ENCODE measurements at places on chromosomes 6 and 20.

- no peak for DNase-seq
These were observed 949 bp downstream of the TXLNB start for GRCh38 chr6:139290787-139291311.

DNA sequence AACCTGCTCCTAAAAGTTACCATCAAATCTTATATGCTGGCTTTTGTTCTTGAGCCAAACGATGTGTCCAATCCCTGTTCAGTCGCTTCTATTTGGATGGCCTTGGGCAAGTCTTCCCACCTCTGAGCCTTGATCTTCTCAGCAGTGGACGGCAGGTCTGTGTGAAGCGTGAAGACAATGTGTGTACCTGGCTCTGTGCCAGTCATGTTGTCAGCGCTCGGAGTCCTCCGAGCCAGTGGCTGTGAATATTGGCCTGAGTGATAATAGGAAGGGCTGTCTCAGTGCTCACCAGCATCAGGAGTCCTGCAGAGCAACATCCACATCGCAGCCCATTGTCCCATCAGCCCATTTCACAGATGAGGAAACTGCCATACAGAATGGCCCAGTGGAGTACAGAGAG lies 219.0 kb downstream of the CDC5L start:
- DNase-seq = peak; percentile 0

GRCh38 chr6:97427648-97428047 lies 144.6 kb upstream of the MMS22L start:
- DNase-seq = no peak

DNA sequence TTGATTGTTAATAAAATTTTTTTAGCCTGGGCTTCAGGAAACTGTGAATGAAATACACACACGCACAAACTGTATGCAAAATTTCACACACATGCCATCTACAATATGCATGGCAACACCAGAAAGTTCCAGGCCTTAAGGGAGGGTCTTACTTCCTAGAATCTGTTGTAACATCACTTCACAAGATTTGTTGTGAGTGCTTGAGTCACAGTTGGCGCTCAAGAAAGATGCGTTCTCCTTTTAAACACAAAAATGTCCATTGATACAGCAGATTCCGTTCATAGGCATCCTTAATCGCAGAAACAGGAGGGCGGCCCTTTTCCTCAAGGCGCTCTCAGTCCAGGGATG lies 485 bp upstream of the RTF2 start:
- no peak for DNase-seq

DNA sequence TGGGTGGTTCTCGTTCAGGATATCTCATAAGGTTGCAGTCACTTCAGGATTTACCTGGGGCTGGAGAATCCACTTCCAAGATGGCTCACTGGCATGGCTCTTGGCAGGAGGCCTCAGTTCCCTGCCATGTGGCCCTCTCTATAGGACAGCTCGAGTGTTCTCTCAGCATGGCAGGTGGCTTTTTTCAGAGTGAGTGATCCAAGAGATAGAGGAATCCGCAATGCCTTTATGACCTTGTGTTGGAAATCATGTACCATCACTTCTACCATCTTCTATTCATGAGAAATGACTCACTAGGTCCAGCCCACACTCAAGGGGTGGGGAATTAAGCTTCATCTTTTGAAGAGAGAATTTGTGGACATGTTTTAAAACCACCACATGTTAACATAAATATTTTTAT lies 37.8 kb downstream of the PPP1R16B start:
- no peak for DNase-seq

DNA sequence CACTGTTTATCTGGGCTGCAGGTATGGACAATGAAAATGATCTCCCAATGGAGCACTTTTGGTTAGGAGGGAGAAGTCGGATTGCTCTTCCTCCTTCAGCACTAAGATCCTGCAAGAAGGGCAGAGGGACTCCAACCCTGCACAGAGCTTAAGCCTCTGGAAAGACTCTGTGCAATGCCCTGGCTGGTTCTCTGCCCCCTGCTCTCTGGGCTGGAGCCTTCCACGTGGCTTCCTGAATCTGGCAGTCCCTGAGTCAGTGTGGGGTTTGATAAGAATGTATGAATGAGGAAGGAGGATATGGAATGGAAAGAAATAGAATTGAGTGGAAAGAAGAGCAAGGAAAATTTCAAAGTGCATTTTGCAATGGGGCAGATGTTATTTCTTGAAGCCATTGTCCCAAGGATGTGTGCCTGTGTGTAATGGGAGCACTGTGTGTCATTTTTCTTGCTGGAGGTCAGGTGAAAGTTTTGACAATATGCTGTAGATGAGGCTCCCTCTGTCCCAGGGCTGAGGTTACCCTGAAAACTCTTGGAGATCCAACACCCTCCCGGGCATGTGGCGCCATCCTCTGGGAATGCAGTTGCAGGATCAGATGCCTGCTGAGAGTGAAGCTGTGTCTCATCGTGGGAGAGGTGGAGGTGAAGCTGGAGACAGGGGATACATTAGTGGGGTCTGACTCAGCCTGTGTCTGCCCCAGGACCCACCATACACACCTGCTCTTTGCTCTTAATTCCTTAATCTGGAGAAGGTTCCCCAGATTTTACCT lies 16.3 kb upstream of the CST9L start:
- DNase-seq = no peak

DNA sequence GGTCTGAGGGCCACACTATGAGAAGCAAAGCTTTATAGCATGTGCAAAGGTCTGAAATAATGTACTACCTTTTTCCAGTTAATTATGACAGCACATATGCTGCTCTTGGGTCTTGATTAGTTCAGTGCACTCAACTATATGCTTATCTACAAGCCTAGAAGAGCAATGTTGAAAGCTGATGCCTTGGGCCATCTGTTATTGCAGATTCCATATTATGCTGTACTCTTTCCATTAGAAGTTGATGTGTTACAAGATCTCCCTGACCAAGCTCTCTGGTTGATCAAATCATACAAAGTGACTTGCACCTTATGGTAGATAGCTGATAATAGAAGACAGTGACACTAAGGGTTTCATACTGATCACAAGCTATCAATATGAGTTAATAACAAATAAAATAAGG lies 327.3 kb downstream of the FRK start:
- no peak for DNase-seq

DNA sequence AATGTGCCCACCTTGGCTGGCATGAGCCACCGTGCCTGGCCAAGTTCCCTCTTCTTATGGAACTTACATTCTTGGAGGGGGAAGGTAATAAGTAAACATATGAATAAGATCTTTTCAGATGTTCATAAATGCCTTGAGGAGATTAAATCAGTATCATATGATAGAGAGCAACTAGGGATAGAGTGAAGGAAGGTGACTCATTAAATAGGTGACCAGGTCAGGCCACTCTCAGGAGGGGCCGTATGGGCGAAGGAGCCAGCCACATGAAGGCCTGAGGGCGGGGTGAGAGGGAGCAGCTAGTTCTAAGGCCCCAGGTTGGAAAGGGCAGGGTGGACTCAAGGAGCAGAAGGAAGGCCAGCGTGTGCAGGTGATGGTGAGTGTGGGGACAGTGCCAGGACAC lies 91.1 kb downstream of the UST start:
- no peak for DNase-seq

DNA sequence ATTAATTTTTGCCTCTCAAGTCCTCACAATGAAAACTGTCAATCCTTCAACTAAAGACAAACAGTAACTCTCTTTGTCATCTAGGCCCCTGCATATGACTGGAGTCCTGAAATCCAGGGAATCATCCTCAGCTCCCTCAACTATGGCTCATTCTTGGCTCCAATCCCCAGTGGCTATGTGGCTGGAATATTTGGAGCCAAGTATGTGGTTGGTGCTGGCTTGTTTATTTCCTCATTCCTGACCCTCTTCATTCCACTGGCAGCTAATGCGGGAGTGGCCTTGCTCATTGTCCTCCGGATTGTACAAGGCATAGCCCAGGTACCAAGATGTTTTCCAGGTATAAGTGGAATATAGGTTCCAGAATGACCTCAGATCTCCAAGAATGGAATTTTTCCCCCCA lies 15.4 kb downstream of the SLC17A4 start:
- peak; percentile 17 for DNase-seq

GRCh38 chr6:74137911-74138310 lies 441.9 kb downstream of the CD109 start:
- DNase-seq = no peak

DNA sequence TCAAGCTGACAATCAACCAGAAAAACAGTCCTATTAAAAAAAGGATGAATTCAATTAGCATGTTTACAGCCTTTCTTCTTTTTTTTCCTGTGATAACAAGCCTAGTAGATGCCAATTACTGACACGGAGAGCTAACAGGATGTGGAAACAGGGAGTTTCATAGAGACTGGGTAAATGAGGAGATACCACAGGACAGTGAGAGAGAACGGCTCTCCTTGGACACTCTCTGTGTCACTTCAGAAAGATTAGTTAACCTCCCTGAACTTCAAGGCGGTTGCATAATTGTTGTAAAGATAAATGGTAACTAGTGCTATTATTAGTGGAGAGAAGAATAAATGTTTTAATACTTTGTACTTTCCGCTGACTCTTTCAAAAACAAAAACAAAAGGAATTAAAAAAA lies 14.8 kb downstream of the SLC17A5 start:
- DNase-seq = no peak

DNA sequence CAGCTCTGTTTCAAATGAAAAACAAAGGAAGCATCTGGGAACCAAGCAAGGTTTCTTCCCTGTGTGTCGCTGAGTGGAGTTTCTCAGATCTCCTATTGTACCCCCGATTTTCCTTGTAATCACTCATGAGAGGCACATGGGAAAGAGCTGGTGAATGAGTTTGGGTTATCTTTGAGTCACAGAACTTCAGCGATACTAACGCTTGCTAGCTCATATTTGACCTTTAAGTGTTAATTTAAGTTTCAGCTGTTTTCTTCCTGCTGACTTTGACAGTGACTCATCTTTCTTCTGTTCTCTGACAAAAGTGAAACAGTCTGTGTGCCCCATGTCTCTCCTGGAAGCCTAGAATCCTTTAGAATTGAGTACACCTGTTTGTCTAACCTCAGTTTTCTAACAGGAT lies 261.1 kb upstream of the RGS17 start:
- no peak for DNase-seq

GRCh38 chr6:158002951-158003853 lies 21.5 kb downstream of the SYNJ2 start:
- no peak for DNase-seq

GRCh38 chr6:130432838-130433237 lies 67.0 kb downstream of the TMEM200A start:
- DNase-seq = no peak

GRCh38 chr6:36514554-36515456 lies 32.5 kb downstream of the STK38 start:
- DNase-seq = no peak

DNA sequence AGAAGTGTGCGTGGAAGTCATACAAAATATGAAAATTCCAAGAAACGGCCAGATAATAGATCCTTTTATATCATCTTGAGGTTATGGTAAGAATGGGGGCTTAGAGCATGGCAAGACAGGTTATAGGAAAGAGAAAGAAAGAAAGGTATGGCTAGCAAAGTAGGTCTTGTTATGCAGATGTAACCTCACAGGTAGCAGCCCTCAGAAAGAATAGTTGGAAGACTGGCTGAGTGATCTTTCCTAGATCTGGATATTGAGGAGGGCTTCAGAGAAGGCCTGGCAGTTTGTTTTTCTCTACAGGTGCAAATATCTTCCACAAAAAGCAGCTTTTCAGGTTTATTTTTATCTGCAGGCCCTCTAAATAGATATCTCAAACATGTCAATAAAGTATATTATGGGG lies 679.5 kb downstream of the KHDRBS2 start:
- no peak for DNase-seq

GRCh38 chr6:142026471-142026870 lies 106.3 kb upstream of the GJE1 start:
- no peak for DNase-seq

- no peak for DNase-seq
These were observed 9.1 kb downstream of the PKIB start for GRCh38 chr6:122619309-122619708.

- DNase-seq = no peak
These were observed 58.0 kb upstream of the ARHGAP18 start for GRCh38 chr6:129767776-129768485.

DNA sequence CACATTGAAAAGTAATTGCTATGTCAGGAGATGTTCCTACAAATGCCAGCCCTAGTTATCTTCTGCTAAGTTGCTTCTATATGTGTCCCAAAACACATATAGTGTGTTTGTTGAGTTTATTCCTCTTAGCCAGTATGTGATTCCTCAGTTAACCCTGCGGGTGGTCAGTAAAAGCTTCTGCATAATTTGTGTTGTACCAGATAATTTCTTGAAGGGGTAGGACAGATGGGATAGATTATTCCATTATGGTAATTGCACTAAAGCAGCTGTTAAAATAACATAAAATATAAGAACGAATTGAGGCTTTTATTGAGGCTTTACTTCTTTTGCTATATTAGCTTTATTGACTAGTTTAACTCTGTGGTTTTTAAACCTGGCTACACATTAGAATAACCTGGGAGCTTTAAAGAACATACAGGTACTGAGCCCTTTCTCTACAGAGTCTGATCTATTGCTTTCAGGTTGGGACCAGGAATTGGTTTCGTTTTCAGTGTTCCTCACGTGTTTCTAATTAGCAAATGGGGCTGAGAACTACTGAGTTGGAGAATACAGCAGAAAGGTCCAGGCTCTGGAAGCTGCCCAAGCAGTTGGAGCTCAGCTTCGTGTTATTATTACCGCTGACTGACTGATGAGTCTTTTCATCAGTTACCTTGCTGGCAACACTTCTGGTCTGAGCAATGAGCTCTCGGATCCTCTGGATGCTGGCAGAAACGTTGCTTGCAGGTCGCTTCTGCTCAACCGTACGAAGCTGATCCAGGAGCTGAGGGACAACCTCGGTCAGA lies 56.9 kb downstream of the FAM229B start:
- DNase-seq = peak; percentile 96

DNA sequence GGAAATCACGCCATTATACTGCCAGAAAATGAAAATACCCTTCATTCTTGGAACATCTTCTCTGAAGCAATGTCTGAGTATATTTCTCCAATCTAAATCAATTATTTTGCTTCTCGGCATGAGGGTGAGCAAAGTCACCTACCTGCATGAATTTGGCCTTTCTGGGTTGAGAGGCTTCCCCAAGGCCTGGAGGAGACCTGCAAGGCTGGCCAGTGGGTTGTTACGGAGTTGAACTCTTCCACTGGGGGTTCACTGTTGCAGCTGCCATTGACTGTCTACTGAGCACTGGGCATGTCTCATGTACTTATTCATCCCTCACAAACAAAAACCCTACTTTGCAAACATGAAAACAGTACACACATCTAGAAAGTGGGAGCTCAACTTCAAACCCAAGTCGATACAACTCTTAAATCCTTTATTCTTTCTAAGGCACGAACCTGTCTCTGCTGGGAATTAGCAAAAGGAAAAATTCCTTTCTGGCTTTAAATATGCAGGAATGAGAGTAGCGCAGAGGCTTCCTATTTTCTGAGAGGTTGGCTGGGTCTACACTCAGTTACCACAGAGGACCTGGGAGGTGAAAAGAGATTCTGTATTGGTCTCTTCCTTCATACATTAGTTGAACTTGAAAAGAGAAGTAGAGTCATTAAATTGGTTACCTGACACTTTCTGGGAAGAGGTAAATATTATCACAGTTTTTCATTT lies 87.6 kb upstream of the SGK1 start:
- DNase-seq = no peak

GRCh38 chr20:39504710-39505094 lies 542.6 kb downstream of the DHX35 start:
- no peak for DNase-seq

Measured in NCI-H2029 treated with DMSO at 0.1 percent for 48 hours (cell line).